ENCODE measurements at places on chromosomes 5 and 9.

- DNase-seq: no peak
Observed at GRCh38 chr9:106920091-106920490, 57.1 kb downstream of the ZNF462 start.

DNA sequence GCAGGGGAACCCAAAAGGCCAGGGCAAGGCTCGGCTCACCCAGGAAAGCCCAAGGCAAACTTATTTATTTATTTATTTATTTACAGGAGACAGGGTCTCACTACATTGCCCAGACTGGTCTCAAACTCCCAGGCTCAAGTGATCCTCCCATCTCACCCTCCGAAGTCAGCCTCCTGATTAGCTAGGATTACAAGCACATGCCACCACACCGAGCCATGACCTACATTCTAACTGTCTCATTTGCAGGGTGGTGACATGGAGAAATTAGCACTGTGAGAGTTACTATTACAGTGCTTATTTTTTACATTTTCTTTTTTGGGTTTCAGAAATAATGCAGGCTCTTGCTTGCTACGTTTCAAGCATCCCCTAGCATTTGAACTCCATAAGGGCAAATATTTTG, 18.1 kb downstream of the ARHGEF37 start:
- no peak for DNase-seq

DNA sequence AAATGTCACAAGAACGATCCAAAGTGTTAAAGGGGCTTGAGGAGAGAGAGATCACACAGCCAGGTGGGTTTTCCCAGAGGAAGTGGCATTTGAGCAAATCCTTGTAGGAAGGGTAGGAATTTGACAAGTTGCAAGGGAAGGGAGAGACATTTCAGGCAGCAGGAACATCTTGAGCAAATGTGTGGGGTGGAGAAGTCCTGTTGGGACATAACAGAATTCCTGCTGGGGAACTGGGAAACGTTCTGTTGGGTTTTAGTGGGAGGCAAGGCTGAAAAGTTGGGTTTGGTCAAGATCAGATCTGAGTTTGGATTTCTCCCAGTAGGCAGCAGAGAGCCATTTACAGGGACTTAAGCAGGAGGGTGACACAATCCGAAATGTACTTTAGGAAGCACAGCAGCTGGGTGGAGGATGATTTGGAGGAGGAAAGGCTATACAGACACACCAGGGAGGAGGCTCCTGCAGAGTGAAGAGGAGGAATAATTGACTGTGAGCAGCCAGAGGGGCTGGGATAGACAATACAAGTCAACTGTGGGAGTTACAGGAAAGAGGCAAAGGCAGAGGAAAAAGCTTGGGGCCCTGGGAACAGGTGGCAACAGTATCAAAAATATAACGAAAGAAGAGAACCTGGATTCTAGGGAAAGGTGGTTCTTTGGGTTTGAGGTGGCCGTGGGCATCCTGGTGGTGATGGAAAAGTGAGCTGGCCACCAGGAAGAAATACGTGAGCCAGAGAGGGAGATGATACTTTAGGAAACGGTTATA, 3.1 kb upstream of the ZSWIM6 start:
- DNase-seq: no peak

DNA sequence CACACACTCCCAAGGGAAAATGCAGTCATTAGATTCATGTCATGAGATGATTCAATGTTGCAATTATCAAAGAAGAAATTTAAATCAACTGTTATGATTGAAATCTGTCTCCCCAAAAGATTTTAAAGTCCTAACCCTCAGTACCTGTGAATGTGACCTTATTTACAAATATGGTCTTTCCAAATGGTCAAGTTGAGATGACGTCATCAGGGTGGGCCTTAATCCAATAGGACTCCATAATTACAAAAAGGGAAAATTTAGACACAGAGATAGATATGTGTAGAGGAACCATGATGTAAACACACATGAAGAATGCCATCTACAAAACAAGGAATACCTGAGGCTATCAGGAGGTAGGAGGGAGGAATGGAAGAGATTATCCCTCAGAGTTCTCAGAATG, 221.1 kb downstream of the ISL1 start:
- DNase-seq: no peak

GRCh38 chr5:137147346-137147745, 351.8 kb downstream of the SPOCK1 start:
- no peak for DNase-seq

DNA sequence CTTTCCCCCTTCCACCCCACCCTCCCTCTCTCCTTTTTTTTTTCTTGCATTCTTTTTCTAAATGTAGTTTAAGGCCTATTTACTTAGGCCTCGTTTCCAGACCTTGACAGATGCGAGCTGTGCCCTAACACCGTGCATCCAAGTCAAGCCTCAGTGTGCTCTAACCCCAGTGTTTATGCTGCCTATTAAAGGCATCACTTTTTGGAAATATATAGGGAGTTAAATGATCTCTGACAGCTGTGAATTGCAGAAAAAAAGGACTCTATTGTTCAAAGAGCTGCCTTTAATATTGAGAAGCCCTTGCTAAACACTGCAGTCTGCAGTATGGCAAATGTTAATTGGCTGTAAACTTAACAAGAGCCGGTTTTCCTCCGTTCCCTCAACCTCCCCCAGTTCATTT, 270.4 kb upstream of the TUT7 start:
- no peak for DNase-seq

DNA sequence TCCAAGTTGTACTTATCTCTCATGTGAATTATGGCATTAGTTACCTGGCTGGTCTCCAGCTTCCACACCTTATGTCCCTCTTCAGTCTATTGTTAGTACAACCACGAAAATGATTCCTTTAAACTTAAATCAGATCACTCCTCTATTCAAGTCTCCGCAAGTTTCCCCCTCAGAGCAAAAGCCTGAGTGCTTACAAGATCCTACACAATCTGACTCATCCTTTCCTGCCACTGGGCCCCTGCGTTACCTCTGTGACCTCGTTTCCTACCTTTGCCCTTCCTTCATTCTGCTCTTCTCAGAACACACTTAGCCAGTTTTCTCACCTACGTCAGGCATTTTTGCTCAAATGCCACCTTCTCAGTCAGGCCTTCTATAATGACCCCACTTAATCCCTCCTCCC, 45.1 kb upstream of the GLIS3 start:
- no peak for DNase-seq

DNA sequence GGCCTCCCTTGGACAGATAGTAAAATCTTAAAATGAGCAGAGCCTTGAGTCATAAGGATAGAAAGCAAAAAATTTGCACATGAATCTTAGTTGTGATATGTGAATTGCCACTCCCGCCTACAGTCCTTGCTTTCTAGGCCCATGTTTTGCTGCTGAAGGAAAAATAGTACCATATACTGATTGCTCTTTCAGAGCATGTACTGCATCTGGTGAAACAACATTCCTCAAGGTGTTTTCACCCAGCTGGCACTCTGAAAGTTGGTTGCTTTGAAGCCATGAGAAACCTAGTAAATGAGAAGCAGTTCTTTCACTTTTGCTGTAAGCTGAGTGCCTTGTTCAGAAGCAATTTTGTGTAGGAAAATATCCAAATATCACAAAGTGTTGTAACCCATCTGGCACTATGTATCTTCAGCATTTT, 10.3 kb downstream of the CDC37L1 start:
- DNase-seq: no peak

GRCh38 chr5:109327570-109327969, 82.2 kb downstream of the PJA2 start:
- no peak for DNase-seq
